Suppressor macrophage (primary cell): ENCODE measurements at places on chromosomes 16 and 17.

GRCh38 chr16:984121-984694 is 2.6 kb downstream of the SOX8 start:
- DNase-seq, result no peak

DNA sequence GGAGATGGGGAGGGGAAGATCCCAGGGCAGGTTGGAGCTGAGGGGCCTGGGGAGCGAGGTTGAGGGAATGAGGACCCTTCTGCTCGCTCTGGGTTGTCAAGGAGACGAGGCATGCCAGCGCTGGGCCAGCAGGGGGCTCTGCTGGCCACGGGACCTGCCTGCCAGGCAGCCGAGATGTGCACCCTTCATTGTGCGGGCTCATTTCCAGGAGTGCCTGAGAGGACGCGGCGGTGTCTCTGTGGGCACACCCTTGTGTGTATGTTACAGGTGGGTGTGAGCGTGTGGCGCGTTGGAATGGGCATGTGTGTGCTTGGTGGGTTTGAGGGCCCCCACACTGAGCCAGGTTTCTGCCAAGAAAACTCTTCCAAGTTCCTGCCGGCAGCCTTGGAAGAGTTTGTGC is 15.9 kb downstream of the ARHGAP23 start:
- DNase-seq, result peak; percentile 55

GRCh38 chr16:88487920-88488851 is 35.1 kb downstream of the ZFPM1 start:
- no peak for DNase-seq

GRCh38 chr16:87507351-87508069 is 14.7 kb upstream of the ZCCHC14 start:
- peak; percentile 67 for DNase-seq

DNA sequence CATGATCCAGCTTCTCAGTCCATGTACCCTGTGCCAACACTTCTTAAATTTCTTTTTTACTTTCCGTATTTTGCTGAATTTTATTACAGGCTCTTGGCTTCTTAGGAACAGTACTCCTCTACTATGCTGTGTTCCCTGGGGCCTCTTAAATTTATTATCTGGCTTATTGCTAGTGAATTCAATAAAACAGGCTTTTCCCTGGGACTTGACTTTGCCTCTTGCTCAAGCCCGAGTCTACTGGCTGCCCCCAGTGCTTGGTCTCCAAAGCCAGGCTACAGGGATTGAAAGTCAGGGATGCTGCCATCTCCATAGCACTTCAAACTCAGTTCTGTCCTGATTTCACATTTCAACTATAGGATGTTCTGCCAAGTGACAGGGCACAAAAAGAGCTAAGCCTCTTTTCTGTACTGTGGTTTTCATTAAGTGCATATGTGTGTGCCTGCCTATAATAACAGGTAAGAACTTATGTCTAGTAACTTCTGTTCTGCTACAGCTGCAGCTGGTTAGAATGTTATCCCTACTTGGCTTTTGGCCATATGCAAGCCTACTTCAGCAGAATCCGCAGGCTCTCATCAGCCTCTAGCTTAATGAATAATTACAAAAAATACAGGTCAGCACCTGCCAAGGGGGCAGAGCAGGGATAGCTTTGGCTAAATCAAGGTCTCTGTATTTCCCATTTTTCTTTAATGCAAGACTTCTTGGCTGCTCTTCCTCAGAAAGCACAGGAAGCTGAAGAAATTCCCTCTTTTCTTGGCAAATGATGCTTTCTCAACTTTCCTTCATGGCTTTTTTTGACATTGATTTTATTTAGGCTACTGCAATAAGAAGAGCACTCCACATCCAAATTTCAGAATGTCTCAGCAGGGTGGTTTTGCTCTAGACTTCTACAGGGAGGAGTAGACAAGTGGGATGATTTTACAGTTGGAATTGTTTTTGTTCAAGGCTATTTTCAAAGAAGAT is 8.2 kb downstream of the FAM20A start:
- DNase-seq, result no peak

DNA sequence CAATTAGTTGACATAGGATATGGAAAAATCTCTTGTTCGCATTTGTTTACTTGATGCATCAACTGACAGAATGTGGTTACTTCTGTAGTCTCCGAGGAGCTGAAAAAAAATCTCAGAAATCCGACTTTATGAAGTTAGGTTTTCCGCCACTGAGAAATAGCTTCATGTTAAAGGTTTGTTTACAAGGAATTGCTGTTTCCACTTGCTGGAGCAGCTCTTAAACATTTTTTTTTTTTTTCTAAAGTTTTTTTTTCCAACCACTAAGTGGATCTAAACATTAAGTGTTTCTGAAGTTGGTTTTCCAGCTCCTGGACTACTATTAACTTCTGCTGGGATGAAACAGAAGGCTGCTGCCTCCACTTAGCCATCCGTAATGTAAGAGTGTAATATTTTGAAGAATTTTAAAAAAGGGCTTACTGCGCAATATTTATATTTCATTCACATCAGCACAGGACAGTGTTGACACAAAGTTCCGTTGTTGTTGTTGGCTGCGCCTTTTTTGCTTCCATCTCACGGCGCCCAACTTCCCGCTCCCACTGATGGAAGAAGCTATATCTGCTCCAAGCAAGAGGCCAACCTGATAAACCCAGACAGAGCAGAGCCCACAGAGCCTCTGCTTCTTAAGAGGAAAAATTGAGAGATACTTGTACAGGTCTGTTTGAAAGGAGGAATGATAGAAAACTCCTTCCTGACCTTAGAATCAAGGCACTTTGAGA is 167.7 kb upstream of the KCNJ16 start:
- DNase-seq, result no peak

DNA sequence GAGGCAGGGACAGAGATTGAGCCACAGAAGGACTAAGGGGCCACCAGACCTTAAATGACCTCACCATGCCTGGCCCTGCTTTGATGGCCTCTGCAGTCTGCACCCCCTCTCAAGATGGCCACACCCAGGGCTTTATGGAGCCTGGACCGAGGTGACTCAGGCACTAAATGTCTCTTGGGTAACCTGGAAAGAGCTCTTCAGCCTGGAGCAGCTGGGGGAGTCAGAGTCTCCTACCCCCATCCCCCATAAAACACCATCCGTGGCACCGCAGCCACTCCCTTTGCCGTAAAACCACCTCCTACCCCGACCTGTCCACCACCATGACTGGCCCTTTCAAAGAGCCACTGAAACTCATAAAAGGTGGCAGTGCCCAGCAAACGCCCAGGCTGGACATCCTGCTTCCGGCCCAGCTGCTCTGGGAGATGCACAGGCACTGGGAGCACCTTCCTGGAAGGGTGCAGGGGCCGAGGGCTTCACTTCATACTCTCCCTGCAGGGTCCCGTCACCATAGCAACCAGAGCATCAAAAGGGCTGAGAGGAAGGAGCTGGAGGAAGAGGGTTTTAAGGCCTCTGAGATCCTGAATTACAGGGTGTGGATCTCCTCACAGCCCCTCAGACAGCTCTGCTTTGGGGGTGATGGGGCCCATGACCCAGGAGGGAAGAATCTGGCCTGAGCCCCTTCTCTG is 22.3 kb downstream of the FOXN1 start:
- no peak for DNase-seq

DNA sequence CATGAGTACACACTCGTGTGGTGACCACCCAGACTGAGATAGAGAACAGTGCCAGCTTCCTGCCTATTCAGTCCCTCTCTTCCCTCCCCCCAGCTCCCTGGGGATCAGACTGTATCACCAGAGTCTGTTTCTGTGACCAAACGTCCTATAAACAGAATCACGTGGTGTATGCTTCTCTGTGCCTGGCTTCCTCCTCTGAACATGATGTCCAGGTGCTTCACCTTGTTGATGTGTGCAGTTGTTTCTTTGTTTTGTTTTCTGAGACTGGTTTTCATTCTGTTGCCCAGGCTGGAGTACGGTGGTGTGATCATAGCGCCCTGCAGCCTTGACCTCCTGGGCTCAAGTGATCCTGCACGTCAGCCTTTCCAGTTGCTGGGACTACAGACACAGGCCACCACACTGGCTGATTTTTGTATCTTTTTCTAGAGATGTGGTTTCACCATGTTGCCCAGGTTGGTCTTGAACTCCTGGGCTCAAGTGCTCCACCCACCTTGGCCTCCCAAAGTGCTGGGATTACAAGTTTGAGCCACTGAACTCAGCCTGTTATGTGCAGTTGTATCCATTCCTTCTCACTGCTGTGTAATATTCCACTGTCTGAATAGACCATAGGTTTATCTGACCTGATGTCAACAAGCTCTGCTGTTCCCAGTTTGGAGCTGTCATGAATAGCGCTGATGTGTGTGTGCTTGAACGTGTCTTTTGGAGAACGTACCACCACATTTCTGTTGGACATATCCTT is 28.9 kb upstream of the PRM1 start:
- no peak for DNase-seq

- no peak for DNase-seq
These were observed 2.4 kb downstream of the ZNF598 start for GRCh38 chr16:2007081-2007836.

DNA sequence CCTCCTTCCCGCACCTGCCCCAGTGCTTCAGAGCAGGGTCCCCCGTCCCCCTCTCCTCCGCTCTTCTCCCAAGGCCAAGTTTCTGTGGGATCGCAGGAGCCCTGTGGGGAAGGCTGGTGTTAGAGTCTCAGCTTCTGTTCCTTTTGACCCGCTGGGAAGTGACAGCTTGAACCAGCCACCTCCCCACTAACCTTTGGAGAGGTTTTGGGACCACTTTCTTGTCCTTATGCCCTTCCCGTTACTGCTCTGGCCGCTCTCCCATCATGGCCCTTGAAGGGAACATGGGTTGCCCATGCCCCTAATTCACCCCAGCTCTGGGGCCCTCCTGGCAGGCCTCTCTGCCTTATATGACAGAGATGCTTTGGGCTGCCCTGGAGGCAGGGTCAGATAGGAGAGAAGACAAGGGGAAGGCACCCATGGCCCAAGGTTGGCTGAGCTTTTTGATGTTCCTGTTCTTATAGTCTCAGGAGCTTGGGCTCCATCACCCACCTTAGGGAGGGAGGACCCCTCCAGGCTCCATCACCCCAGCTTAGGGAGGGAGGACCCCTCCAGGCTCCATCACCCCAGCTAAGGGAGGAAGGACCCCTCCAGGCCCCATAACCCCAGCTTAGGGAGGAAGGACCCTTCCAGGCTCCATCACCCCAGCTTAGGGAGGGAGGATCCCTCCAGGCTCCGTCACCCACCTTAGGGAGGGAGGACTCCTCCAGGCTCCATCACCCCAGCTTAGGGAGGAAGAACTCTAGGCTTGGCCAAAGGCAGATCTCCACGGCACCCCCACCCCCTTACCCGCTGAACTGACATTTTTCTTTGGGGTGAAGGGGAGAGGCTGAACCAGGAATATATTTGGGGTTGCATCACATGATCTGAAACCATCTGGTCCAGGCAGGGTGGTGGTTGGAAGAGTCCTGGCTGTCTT is 45.0 kb downstream of the NT5M start:
- no peak for DNase-seq

- peak; percentile 93 for DNase-seq
These were observed 1.9 kb downstream of the NOD2 start for GRCh38 chr16:50695017-50696000.

GRCh38 chr17:31877911-31878702 is 19.1 kb upstream of the COPRS start:
- DNase-seq, result no peak

DNA sequence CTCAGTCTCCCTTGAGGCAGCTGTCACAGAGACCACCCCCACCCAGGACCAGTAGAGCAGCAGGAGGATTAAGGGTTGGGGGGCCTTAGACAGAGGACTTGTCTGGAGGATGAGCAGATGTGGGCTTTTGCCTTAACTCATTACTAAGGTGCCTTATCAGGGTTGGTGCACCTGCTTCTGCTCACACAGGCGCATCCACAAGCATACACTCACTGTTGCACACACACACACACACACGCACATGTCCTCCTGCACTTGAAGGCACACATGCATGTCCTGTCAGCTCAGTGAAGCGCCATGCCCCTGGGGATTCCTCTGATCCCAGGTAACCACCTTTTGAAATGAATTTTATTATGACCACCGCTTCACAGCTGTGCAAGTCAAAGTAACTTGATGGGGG is 1.2 kb downstream of the GFAP start:
- DNase-seq, result no peak

GRCh38 chr16:27639561-27640276 is 89.8 kb downstream of the KATNIP start:
- DNase-seq, result peak; percentile 61

GRCh38 chr16:23485257-23485614 is 25.1 kb downstream of the GGA2 start:
- DNase-seq, result no peak

- DNase-seq, result no peak
These were observed 88.6 kb downstream of the RPTOR start for GRCh38 chr17:80633207-80633606.
